ENCODE measurements at places on chromosomes 5 and 9.

GRCh38 chr5:150023136-150023535 lies 22.6 kb downstream of the HMGXB3 start:
- no peak for DNase-seq

DNA sequence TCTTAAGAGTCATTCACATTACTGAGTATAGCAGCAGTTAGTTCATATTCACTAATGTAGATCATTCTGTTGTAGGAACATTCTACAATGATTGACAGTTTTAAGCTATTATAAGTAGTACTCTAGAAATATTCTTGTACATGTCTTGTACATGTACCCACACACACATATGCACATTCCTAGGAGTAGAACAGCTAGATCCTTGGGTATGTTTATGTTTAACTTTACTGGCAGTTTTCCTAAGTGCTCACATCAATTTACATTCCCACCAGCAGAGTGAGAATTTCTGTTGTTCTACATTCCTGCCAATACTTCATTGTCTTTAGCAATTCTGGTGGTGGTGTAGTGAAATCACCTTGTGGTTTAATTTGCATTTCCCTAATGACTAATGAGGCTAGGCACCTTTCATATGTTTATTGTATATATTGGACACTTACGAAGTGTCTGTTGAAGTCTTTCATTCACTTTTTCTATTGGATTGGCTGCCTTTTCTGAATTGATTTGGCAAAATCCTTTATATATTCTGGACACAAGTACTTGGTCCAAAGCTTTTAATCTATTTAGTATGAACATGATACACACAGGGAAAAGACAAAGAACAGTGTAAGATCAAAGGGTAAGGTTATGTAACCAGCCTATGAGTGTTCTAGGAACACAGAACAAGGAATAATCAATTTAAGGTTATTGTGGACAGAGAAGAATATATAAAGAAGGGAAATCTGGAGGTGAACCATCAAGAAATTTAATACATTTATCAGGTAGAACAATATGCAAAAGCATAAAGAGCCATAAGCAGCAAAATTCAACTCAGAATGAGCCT lies 95.6 kb downstream of the MLLT3 start:
- DNase-seq = peak; percentile 36

DNA sequence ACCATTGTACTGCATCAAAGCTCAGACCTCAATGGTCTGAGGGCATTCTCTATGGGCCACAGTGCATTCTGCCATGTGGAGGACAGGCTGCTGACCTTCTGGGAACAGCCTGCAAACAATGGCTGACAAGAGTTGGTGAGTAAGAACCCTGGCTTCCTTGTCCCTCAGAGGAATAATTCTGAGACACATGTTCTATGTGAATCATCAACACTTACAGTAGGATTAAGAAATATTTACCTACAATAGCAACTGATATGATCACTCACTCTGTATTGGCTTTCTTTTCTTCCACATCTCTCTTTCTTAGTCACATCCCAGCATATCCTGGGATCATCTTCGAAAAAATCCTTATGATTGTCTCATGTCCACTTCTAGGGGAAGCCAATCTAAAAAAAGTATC lies 306.5 kb upstream of the ITGA1 start:
- DNase-seq = no peak

DNA sequence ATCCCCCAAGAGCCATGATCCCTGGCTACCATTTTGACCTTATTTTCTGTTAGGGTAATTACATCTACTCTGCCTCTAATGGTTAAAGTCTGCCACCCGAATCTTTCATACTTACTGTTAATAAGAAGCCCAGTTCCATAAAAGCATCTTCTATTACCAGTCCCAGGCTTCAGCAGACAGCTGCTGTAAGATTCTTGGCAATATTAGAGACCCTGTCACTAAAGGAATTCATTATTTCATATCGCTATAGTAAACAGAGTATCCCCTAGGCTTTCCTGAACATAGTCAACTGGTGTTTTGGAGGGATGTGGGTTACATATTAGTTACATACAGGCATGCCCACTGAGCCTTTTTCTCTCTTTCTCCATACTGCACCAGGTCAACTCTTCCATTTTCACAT lies 608.7 kb upstream of the SEMA6A start:
- no peak for DNase-seq

- DNase-seq = no peak
Measured at GRCh38 chr5:6478793-6479192, 30.1 kb downstream of the UBE2QL1 start.

- peak; percentile 49 for DNase-seq
Measured at GRCh38 chr9:99822109-99822805, 572 bp downstream of the NR4A3 start.

- DNase-seq = no peak
Measured at GRCh38 chr5:56564541-56565282, 250.6 kb upstream of the MAP3K1 start.

DNA sequence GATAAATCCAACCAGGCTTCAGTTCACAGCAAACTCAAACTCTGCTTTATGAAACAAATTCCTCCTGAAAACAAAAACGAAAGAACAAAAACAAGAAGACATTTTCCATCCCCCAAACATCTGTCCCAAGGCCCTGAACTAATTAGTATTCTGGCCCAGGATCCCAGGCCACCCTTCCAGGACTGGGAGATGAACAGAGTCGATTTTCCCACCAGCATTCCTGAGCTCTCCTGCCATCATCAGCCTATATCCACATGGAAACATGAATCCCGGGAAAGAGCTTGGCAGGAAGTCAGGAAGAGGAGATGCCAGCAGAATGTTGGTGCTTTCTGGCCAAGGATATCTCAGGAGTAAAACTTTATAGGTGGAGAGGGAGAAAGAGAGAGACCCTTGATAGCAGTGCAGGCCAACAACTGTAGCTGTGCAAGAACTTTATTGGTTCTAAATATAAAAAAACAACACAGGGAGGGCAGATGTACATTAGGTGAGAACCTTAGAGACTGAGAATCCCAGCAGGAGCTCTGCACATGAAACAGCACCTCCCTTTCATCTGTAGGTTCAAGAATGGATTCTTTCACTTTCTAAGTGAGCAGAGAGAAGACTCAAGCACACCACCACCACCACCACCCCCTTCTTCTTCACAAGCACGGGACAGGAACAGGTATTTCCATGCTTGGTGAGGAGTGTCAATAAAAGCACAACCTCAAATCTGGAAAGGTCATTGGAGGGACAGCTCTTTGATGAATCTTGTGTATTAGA lies 190.7 kb upstream of the TAS2R1 start:
- no peak for DNase-seq

DNA sequence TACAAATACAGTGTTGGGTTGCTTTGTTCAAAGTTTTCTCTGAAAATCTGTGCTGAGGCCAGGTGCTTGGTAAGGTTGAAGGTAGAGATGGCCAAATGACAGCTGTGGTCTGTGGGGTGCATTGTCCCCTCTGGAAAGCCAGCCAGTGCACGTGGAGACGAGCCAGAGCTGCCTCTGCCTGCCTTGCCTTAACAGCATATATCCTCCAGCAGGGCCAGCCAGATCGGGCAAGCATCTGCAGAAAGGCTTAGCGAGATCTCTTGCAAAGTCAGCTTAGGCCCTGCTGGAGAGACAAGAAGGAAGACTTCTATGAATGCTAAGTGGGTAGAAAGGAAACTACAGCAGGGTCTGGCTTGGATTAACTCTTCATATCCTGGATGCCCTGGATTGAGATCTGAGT lies 49.5 kb downstream of the GRIA1 start:
- DNase-seq = no peak

- DNase-seq = no peak
Measured at GRCh38 chr9:101648493-101648892, 53.7 kb upstream of the PPP3R2 start.

- no peak for DNase-seq
Measured at GRCh38 chr5:33788922-33789566, 102.7 kb downstream of the ADAMTS12 start.

- peak; percentile 78 for DNase-seq
Measured at GRCh38 chr5:148388696-148389095, 4.9 kb downstream of the FBXO38 start.

DNA sequence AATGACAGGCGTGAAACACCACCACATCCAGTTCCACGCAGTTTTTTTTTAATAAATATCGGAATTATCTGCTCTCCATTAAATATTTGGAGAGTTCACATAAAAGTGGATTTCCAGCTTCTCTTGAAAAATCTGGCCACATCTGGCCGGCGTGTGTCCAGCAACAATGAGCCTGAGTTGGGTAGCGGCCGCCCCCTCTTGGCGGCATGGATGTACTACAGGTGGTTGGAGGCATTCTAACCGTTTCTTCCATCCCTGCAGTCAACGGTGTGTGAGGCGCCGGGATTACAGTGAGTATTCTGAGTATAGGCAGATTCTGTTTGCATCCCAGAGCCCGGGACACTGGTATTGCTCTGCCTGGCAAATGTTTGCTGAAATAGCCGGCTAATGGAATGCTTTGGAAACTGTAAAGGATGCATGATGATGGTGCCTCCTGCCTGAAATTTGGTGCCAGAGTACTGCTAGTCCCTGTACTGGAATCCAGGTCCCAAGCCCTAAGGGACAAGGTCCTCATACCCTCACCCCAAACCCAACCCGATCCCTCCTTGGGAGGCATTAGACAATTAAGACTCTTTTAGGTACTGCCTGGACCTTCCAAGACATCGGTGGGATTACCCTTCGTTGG lies 13.6 kb upstream of the GM2A start:
- peak; percentile 72 for DNase-seq

- no peak for DNase-seq
Measured at GRCh38 chr9:32603914-32604852, 31.2 kb upstream of the NDUFB6 start.

DNA sequence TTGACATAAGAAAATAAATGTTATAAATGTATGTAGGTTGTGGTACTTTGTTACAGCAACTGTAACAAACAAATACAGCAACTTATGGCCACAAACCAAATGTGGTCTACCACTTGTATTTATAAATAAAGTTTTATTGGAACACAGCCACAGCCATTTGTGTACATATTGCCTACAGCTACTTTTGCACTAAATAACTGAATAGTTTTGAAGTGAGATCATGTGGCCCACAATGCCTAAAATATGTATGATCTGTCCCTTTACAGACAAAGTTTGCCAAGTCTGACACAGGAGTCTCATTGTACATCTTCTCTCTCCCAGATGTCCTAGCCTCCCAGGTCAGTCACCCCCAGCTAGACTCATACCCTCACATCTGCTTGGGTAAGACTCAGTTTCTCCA lies 283.6 kb upstream of the PRDM9 start:
- no peak for DNase-seq

DNA sequence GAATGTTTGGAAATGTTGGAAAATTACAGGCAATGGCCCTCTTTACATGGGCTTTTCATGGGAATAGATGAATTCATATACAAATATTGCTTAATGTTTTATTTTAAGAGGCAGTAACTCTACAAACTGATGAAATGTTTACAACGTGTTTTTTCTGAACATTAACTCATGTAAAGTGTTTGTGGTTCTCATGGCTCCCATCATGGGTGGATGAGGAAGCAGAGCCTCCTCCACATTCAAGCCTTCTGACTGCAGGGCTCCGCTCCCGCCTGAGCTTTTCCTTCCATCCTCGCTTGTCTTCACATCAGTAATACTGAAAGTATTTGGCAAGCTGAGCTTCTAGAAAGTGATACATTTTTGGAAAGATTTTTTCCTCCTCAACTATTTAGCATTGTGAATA lies 204.2 kb downstream of the ARHGAP26 start:
- no peak for DNase-seq

DNA sequence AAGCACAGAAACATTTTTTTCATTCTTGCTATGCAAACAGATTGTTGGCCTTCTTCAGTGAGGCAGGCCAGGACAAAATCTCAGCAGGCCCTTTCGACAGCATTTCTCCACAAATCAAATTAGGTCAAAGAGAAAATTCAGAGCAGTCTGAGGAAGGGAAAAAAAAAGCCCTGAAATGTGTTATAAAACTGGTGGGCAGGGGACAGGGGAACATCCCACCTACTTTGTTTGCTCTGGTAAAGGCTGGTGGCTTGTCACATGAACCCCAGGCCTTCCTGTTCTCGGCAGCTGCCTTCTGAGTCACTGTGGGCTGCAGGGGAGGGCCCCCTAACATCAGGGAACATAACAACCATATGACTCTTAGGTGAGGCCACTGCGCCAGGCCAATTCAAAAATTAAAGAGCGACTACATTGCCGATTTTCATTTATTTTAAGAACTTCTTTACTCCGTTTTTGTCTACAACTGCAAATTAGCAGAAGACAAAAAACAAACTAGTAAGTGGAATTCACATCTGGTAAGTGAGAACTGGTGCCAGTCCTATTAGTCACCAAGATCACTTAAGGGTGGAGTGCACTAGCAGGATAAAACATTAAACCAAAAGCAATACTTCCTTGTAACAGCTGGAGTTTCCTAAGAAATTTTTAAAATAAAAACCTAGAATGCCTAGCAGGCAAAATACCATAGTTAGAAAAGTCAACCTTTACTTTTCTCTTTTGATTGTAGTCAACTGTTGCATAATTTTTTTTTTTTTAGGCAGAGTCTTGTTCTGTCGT lies 46.2 kb upstream of the DENND4C start:
- DNase-seq = peak; percentile 93

DNA sequence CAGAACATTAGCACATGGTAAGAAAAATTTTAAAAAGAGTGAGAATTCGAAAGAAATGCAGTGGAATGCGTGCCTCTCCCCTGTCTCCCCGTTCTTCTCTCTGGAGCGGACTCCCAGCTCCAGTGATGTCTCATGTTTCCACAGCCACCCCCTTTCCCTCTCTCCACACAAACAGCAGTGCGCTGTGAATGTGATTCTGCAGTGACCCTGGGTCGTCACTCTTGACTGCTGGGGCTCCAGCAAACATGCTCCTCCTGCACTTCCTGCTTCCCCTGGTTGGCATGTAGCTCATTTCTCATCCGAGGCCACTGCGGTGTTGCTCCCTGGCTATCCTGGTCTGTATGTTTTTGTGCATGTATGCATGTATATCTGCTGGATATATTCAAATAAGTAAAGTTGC lies 13.3 kb downstream of the PHF2 start:
- DNase-seq = no peak

DNA sequence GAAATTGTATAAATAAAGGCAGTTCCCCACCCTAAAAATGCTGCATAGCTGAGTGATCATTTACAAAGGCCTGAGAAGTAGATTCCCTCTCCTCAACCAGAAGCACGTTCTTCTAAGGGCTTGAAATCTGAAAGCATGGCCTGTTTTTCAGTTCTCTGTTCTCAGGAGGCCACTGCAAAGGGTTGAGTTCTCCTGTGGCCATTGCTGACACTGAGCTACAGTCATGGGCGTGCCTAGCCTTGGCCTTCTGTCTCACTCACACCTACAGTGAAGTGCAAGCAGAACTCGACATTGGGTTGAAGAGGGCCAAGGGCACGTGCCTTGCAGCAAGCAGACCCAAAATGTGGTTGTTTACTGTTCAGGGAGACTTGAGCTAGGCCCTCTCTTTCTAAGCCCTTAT lies 276.6 kb upstream of the VLDLR start:
- no peak for DNase-seq

GRCh38 chr5:10145923-10146401 lies 103.7 kb downstream of the ATPSCKMT start:
- peak; percentile 7 for DNase-seq

GRCh38 chr5:179830818-179831468 lies 10.2 kb downstream of the SQSTM1 start:
- DNase-seq = no peak
